Endothelial cell of umbilical vein (primary cell): ENCODE measurements at places on chromosomes 3 and 15. TPM values are rescaled to one million over a fixed set of nuclear protein-coding genes. Genes with fewer than 3 reads are reported as not detected.

ZBBX gene
- polyA plus RNA-seq, result not detected in 2 replicates

GRCh38 chr3:139427283-139428060, 38.0 kb upstream of the COPB2 start:
- H3K4me3 ChIP-seq, result no peak overlapping the region
- H3K4me1 ChIP-seq, result no peaks in the 10 kb centered on the region
- no peaks in the 10 kb centered on the region for H3K27me3 ChIP-seq

CCR8 gene
- not detected in 2 replicates for polyA plus RNA-seq

- peaks cover 9% of the 10 kb centered on the region for H3K27me3 ChIP-seq
- peak overlapping the region; percentile 81 for H3K27ac ChIP-seq
- no peak for DNase-seq
- no peaks in the 10 kb centered on the region for H3K36me3 ChIP-seq
These were observed 655 bp upstream of the TSPAN3 start for GRCh38 chr15:77071305-77072223.

- no peaks in the 10 kb centered on the region for H3K27me3 ChIP-seq
- H3K36me3 ChIP-seq, result no peaks in the 10 kb centered on the region
- H3K27ac ChIP-seq, result no peak within 1 kb of the TSS
- H3K4me3 ChIP-seq, result no peak within 1 kb of the TSS
- peaks cover 6% of the 10 kb centered on the region for H3K4me1 ChIP-seq
- no peak for DNase-seq
These were observed at the start of gene MUSTN1 for GRCh38 chr3:52834871-52835501. TSS of gene MUSTN1 (minus strand) at chr3:52835019. CDS start at chr3:52834948, 71 bp downstream.

DNA sequence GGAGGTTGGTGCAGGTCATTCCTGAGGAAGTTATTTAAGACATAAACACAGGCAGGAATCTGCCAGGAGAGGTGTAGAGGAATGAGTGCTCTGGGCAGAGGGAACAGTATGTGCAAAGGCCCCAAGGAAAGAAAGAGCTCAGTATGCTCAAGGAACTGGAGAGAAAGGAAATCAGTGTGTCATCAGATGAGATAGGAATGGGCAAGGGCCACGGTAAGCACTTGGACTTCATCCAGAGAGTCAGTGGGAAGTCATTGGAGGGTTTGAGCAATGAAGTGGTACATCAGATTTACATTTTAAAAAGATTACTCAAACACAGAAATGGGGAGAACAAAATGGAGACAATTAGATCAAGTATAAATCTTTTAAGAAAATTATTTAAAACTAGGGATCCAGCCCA, 272.2 kb downstream of the ADAMTSL3 start:
- H3K36me3 ChIP-seq, result no peaks in the 10 kb centered on the region
- DNase-seq, result no peak
- H3K4me1 ChIP-seq, result no peaks in the 10 kb centered on the region
- no peaks in the 10 kb centered on the region for H3K27me3 ChIP-seq
- no peak overlapping the region for H3K27ac ChIP-seq
- no peak overlapping the region for H3K4me3 ChIP-seq

MYLK gene
- polyA plus RNA-seq, result 9.2 and 10.0 TPM in 2 replicates

DNA sequence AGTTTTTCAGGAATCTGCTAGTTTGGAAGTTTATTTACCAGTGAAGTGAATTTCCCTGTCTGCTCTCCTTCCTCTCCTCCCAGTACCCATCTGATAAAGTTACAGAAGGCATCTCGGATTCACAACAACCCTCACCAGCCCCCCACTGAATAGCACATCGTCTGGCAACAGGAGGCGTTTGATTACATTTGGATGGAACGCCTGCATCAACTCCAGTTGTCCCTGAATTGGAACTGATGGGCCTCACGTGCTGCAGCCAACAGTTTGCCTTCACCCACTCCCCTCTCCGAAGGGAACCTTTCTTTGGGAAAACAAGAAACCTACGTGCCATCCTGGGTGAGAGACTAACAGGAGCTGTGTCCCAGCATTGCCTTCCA, 59.5 kb upstream of the BCL6 start:
- H3K4me1 ChIP-seq, result no peaks in the 10 kb centered on the region
- H3K27me3 ChIP-seq, result peaks cover 13% of the 10 kb centered on the region
- no peak overlapping the region for H3K27ac ChIP-seq
- H3K36me3 ChIP-seq, result no peaks in the 10 kb centered on the region
- no peak overlapping the region for H3K4me3 ChIP-seq
- DNase-seq, result no peak

- DNase-seq, result peak; percentile 77
- no peak overlapping the region for H3K4me3 ChIP-seq
- H3K4me1 ChIP-seq, result peaks cover 18% of the 10 kb centered on the region
These were observed 88.6 kb upstream of the ZNF280D start for GRCh38 chr15:56821721-56822425.

DNA sequence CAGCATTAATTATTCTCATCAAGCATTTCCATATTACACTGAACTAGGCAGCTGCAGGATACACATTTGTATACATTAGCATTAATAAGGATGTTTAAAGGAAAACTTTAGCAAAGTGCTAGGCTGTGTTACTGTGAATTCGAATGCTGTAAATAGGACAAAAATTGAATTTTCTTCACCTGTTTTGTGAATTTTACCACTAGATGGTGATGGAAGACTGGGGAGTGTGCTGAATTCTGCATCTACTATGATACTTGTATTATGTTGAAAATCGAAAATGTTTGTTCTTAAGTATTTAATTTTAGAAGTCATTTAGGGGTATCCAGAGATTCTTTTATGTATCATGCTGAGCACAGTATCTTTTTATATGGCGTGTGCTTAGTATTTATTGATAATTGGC, 12.3 kb upstream of the P2RY14 start:
- DNase-seq, result no peak
- H3K36me3 ChIP-seq, result no peaks in the 10 kb centered on the region
- H3K4me1 ChIP-seq, result no peaks in the 10 kb centered on the region
- no peak overlapping the region for H3K27ac ChIP-seq
- peaks cover 13% of the 10 kb centered on the region for H3K27me3 ChIP-seq

DNA sequence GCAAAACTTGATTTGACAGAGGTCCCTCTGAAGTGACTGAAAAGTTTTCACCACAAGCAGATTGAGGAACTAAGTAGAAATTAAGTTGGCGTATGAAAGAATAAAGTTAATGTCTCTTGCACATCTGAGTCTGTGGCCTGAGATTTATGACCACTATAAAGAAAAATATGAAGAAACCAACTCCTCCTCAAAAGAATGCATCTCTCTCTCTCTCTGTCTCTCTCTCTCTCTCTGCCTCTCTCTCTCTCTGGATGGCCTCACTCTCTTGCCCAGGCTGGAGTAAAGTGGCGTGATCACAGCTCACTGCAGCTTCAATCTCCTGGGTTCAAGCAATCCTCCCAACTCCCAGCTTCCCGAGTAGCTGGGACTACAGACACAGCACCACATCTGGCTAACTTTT, 55.2 kb downstream of the RPL22L1 start:
- no peak overlapping the region for H3K4me3 ChIP-seq
- no peaks in the 10 kb centered on the region for H3K36me3 ChIP-seq
- H3K27ac ChIP-seq, result no peak overlapping the region
- peaks cover 24% of the 10 kb centered on the region for H3K4me1 ChIP-seq
- no peaks in the 10 kb centered on the region for H3K27me3 ChIP-seq

SCAANT1 gene
- polyA plus RNA-seq, result not detected in 2 replicates

- H3K4me1 ChIP-seq, result peaks cover 3% of the 10 kb centered on the region
- DNase-seq, result no peak
- H3K4me3 ChIP-seq, result no peak overlapping the region
These were observed 33.7 kb downstream of the RTP4 start for GRCh38 chr3:187401856-187402255.

- no peaks in the 10 kb centered on the region for H3K36me3 ChIP-seq
- H3K27ac ChIP-seq, result no peak overlapping the region
- H3K27me3 ChIP-seq, result no peaks in the 10 kb centered on the region
- H3K4me1 ChIP-seq, result peaks cover 6% of the 10 kb centered on the region
These were observed 39.7 kb upstream of the PYGO1 start for GRCh38 chr15:55627730-55628368.

GRCh38 chr3:101262393-101263240, 57.8 kb downstream of the IMPG2 start:
- no peaks in the 10 kb centered on the region for H3K4me1 ChIP-seq
- no peak for DNase-seq
- no peaks in the 10 kb centered on the region for H3K36me3 ChIP-seq
- H3K4me3 ChIP-seq, result no peak overlapping the region
- H3K27me3 ChIP-seq, result no peaks in the 10 kb centered on the region

DNA sequence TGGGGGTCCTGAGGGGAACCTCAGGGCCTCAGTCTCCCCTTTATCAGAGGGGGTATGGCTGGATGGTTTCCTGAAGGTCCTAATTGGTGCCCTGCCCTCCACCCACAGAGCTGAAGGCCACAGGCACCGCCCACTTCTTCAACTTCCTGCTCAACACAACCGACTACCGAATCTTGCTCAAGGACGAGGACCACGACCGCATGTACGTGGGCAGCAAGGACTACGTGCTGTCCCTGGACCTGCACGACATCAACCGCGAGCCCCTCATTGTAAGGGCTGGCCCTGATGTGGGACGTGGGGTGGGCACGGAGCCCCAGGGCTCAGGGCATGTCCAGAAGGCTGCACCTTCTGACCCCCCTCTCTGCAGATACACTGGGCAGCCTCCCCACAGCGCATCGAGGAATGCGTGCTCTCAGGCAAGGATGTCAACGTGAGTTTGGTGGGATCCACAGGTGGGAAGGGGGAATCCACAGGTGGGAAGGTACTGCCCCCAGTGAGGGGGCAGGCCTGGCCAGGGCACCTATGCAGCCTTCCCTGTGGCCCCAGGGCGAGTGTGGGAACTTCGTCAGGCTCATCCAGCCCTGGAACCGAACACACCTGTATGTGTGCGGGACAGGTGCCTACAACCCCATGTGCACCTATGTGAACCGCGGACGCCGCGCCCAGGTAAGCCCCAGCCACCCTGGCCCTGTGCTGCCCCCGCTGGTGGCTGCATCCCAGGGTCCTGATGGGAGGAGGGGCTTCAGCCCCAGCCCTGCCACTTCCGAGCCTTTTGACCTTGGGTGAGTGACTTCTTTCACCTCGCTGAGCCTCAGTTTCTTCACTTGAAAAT, 17.5 kb upstream of the GNAT1 start:
- peaks cover 27% of the 10 kb centered on the region for H3K4me1 ChIP-seq
- H3K4me3 ChIP-seq, result no peak overlapping the region
- H3K36me3 ChIP-seq, result peaks cover 6% of the 10 kb centered on the region
- no peaks in the 10 kb centered on the region for H3K27me3 ChIP-seq
- DNase-seq, result no peak

- H3K4me1 ChIP-seq, result no peaks in the 10 kb centered on the region
- no peak overlapping the region for H3K27ac ChIP-seq
- no peaks in the 10 kb centered on the region for H3K27me3 ChIP-seq
- no peak overlapping the region for H3K4me3 ChIP-seq
- DNase-seq, result no peak
These were observed 146.1 kb upstream of the LINGO1 start for GRCh38 chr15:77778802-77779201.

DNA sequence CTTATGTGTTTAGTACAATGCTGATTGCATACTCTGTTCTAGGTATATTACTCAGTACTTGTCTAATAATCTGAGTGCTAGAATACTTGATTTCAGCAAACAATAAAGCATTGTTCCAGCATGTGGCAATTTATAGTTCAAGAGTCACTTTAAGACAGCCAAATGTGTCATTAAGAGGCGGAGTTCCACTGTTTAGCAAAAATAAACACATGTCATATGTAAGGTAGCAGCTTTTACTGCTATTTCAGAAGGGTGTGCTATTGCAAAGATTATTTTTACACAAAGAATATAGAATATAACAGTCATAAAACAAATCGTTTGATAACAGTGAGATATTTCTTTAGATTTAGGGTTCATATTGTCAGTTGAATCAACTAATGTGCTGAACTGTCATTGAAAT, 358.7 kb downstream of the TUSC7 start:
- no peaks in the 10 kb centered on the region for H3K4me1 ChIP-seq
- H3K27me3 ChIP-seq, result peaks cover 2% of the 10 kb centered on the region
- no peak overlapping the region for H3K4me3 ChIP-seq
- H3K27ac ChIP-seq, result no peak overlapping the region
- no peaks in the 10 kb centered on the region for H3K36me3 ChIP-seq
- DNase-seq, result no peak

POC1A gene
- 14.8 and 14.9 TPM in 2 replicates for polyA plus RNA-seq

- H3K27me3 ChIP-seq, result no peaks in the 10 kb centered on the region
- H3K36me3 ChIP-seq, result no peaks in the 10 kb centered on the region
- peaks cover 44% of the 10 kb centered on the region for H3K4me1 ChIP-seq
- no peak overlapping the region for H3K4me3 ChIP-seq
These were observed 31.2 kb downstream of the IQGAP1 start for GRCh38 chr15:90419206-90419605.

DNA sequence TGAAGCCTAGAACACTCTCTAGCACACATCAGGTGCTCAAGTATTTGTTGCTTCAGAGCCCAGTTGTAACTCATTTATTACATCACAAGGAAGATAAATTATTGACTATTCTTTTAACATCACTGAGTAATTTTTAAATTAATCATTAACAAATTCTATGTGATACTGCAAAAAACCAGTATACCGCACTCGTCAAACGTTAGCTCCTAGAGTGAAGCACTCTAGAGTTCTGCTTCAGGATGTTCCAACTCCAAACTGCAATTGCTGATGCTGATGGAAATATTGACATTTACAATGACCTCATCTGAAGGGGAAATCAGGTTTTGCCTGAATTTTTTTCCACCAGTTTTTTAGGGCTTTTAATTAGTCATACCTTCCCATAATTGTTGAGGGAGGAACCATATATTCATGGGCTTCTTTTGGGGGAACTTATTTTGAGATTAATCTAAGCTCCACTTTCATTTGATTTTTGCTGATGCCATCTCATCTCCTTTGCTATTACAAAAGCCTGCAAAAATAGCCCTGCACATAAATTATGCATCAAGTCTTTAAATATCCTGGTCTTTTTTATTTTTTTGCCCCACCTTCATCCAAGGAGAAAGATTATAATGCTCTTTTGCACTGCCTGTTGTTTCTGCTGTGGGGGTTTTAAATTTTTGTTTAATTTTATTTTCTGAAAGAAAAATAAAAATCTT, 123.0 kb upstream of the STAC start:
- no peak overlapping the region for H3K4me3 ChIP-seq
- H3K27me3 ChIP-seq, result no peaks in the 10 kb centered on the region
- no peak for DNase-seq
- no peak overlapping the region for H3K27ac ChIP-seq
- H3K36me3 ChIP-seq, result no peaks in the 10 kb centered on the region

DNA sequence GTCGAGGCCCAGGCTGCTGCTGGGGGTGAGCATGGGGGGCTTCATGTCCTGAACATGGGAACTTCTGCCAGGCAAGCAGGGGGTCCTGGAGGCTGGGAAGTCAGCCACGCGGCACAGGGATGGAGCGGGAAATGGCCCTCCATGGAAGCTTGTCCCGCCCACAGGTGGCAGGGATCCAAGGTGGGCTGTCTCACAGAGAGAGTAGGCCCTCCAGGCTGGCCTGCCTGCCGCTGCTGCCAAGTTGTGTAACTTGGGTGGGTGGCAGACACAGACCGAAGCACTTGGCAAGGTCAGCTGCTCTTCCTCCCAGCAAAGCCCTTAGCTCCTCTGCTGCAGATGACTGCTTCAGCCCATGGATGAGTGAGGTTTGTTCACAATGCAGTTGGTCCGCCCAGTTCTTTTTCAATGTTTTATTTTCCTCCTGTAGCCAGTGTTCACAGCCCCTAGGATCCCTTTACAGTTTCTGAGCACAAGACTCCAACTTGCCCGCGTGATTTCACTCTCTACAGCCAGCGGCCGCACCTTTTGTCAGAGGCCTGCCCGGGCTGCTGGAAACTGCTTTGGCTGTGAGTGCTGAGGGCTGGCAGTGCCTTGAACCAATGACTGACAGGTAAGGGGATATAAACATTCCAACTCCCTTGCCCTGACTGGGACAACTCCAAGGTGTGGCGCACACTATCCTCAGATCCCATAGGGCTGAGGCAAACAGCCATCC, 26.7 kb downstream of the HCN4 start:
- no peaks in the 10 kb centered on the region for H3K4me1 ChIP-seq
- no peak overlapping the region for H3K27ac ChIP-seq
- no peak for DNase-seq
- H3K4me3 ChIP-seq, result no peak overlapping the region

MAPKAPK3 gene
- polyA plus RNA-seq, result 30.5 and 33.2 TPM in 2 replicates

PDZRN3 gene
- polyA plus RNA-seq, result not detected in 2 replicates

BFSP2 gene
- polyA plus RNA-seq, result not detected in 2 replicates

SKOR1 gene
- 0.05 and 0.06 TPM in 2 replicates for polyA plus RNA-seq

FLNB gene
- 479 and 516 TPM in 2 replicates for polyA plus RNA-seq
